Stimulated activated CD4-positive, alpha-beta T cell treated with anti-CD3 and anti-CD28 coated beads, Interleukin-15, amount 100 ng/mL, for 1 hour (primary cell): ENCODE measurements at places on chromosomes 7 and 10.

- no peak for DNase-seq
Observed at GRCh38 chr10:82278401-82279182, 403.6 kb downstream of the NRG3 start.

GRCh38 chr10:132993271-132994184, 51.2 kb upstream of the CFAP46 start:
- no peak for DNase-seq

GRCh38 chr10:3000048-3000447, 67.3 kb upstream of the PFKP start:
- no peak for DNase-seq

DNA sequence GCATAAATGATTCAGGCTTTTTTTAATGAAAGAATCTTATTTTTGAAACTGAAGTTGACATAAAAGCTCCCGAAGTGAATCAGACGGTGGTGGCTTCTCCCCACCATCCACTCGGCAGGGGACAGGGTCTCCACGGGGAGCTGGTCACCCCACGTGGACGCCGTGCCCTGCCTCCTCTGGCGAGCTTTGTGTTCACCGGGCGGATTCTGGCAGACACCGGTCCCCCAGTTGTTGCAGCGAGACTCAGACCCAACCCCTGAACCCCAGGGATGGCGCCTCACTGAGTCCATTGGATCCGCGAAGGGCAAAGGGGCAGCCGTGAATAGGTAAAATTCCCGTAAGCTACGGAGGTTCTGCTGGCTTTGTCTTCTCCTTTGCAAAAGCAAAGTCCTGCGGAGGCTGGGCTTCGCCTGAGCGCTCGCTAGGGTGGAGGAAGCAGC, 38.4 kb downstream of the PTPRN2 start:
- no peak for DNase-seq

DNA sequence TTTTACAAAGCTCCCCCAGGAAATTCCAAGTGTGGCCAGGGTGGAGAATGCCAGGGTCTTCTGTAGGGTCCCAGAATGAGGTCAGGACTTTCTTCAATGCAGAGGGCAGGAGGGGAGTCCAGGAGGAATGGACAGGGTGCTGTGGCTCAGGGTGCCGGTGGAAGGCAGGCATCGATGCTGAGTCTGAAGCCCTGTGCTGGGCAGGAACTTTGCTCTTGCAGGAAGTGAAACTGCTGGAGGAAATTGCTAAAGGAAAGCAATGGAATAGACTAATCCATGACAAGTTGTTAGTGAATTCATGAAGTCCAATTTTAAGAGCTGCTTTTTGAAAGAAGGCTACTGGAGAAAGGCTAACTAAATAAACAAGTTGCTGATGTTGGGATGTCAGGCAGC, 14.8 kb downstream of the PTPRE start:
- no peak for DNase-seq

DNA sequence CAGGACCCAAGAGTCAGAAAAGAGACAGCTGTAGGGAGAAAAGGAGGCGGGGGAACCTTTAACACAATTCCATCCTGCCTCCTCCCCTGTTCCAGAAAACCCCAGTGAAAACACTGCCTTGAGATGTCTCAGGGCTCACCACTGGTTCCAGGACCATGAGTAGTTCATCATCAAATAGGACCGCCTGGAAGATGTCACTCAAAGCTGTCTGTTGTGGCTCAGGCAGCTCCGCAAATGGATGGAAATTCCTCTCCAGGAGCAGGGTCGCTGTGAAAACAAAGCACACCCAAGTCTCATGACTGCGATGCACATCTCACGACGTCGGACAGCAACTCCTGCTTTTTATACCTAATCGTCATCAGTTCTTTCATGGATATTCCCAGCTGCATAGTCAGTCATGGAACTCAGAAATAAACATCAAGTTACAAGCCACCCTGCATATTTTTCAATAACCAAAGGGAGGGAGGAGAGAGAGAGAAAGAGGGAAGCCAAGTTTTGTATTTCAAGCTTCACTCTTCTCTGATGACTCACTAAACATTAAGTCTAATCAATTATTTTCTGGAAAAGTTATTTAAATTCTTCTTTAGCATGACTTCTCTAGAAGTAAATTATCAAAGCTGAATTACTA, 49.2 kb downstream of the GSDME start:
- no peak for DNase-seq

GRCh38 chr7:31267486-31267885, 73.0 kb downstream of the NEUROD6 start:
- DNase-seq, result no peak

DNA sequence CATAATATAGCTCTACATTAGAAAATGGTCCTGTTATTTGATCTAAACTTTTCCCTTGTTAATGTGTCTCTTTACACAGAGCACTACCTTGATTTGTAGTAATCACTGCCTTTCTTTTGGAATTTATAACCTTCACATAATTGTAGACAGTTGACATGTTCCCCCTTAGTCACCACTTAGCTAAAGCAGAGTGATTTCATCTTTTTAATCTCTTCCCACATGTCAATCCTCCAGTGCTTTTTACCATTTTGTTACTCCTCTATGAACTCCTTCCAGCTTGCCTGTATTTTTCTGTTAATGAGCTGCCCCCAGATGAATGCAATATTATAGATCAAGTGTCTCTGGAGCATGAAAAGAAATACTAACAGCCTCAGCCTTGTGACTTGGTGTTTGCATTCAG, 2.6 kb upstream of the PPP1R3A start:
- no peak for DNase-seq

DNA sequence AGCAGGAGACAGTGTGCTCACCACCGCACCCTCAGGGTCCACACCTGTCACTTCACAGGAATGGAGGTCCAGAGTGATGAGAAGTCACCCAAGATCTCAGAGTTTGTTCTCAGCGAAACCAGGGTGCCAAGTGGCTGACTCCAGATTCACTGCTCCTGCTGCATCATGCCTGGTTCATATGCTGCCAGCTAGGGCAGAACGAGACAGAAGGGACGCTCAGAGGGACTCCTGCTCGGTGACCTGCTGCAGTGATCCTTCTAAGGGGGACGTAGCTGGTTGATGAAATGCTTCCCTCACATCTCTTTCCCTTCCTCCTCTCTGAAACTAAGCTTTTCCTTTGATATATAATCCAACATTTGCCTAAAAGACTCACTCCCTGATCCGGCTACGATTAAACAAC, 248.5 kb downstream of the SFMBT2 start:
- DNase-seq, result no peak

- no peak for DNase-seq
Observed at GRCh38 chr7:121490309-121490708, 94.2 kb upstream of the FAM3C start.

GRCh38 chr10:10589540-10590303, 427.9 kb upstream of the CELF2 start:
- no peak for DNase-seq

- no peak for DNase-seq
Observed at GRCh38 chr7:30977896-30978564, 14.3 kb downstream of the GHRHR start.

DNA sequence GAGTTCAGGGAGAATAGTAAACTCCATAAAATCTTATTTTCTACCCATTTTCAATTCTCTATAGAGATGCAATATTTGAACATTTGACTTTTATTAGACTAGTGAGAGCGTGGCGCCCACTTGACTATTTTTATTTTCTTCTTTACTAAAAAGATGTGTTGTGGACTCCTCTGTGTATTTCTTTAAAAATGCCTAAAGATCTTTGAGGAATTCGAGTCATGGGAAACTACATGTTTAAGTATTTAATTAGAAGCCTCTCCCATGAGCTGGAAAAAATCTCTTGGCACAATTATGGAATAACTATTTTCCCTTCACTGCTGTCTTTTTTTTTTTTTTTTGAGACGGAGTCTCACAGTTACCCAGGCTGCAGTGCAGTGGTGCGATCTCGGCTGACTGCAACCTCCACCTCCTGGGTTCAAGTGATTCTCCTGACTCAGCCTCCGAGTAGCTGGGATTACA, 124.2 kb downstream of the ARHGAP12 start:
- no peak for DNase-seq

DNA sequence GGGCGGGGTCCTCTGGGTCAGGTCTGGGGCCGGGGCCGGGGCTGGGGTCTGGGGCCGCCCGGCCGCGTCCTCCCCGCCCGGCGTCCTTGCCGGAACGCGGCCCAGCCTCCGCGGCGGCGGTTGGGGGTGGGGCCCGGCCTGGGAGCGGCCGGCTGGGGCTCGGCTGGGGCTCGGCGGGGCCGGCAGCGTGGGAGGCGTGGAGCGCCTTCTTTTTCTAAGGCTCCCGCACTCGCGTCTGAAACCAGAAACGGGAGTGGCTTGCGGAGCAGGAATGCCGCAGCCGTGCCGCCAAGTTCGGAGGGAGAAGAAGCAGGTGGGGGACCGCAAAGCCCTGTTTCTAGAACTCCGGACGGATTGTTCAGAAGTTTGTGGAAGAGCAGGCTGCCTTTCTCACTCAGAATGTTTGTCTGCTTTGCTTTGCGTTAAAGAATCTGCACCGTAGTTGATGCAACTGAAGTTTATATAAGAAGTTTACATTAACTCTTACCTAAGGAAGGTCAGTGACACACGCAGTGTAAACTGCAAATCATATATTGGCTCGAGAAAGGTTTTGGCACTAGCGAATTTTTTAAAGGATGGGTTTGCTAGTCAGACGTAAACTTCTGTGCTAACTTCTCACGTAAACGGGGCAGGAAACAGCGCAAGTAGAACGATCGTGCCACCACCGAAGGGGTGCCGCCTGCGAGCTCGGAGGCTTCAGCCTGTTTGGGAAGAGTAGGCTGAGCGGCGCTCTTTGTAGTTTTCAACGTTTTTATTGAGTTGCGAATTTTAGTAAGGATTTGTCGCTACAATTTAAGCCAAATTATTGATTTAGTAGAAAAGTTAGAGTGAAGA, 729 bp downstream of the DNAJB6 start:
- peak; percentile 34 for DNase-seq

GRCh38 chr7:123846217-123846891, 1.4 kb downstream of the HYAL4 start:
- no peak for DNase-seq

DNA sequence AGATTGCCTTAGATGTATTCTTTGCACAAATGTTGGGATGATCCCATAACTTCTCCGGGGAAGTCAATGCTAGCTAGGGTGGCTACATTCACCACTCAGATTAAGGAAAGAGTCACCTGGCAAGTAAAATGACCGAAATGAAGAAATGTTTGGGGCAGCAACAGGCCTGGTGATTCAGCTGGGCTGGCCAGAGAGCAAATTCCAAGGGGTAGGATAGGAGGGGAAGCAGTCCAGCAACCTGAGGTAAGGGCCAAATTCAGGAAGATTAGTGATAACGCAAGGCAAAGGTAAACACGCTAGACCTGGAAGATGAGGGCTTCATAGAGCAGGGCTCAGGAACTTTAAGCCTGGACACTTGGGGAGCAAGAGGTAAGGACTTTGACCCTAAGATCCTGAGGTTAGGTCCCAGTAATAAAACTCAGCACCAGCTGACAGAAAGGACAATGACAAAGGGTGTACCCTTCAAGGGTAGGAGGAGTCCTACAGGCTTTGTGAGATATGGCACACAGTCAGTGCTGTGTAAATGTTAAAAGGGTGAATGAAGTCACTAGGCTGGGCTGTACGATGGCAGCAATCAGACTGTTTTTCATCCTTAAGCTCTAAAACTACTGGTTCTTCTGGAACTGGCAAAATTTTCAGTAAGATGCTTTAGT, 22.7 kb upstream of the SMNDC1 start:
- DNase-seq, result no peak

DNA sequence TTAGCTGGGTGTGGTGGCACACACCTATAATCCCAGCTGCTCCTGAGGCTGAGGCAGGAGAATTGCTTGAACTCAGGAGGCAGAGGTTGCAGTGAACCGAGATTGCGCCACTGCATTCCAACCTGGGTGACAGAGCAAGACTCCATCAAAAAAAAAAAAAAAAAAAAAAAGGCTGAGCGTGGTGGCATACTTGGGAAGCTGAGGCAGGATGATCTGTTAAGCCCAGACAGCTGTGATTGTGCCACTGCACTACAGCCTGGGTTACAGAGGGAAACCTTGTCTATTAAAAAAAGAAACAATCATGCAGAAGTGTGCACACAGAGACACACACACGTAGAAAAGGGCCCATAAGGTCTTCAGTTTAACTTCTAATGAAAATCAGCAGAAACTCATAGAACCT, 150.6 kb downstream of the TPST1 start:
- DNase-seq, result no peak

DNA sequence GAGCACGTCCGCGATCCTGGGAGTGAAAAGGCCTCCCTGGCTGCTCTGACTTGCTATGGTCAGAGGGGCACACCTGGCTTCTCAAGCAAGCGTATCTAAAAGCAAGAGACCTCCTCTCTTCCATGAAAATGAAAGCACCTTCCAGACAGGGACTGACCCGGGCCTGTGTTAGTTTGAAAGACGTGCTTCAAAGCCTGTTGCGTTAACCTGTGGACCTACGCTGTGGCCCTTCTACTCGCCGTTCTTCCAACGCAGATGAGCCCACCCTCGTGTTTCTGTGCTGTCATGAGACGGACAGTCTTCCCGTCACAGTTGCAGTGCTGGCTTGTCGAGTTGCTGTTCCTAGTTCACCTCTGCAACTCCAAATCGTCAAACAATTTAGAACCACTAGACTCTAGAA, 15.5 kb upstream of the GDI2 start:
- DNase-seq, result no peak
